ENCODE measurements at places on chromosomes 5 and 9.

DNA sequence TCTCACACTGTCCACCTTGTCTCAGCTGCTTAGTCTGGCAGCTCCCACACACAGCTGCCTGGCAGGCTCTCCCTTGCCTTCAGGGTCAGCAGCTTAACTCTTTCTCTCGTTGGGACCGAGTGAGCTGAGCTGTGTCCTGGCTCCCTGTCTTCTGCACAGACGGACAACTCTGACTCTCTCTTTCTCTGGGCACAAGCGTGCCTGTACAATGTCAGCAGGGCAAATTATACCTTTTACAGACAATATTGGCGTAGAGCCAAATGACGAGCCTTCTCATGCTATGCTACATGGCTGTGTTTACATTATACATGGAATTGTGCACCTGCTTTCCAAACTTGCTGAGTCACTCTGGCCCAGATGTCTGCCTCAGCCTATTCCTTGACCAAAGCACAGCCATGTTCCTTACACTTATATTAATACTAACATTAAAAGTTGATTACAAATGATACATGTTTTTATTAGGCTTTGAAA lies 188.6 kb downstream of the CYLC2 start:
- no peak for DNase-seq

DNA sequence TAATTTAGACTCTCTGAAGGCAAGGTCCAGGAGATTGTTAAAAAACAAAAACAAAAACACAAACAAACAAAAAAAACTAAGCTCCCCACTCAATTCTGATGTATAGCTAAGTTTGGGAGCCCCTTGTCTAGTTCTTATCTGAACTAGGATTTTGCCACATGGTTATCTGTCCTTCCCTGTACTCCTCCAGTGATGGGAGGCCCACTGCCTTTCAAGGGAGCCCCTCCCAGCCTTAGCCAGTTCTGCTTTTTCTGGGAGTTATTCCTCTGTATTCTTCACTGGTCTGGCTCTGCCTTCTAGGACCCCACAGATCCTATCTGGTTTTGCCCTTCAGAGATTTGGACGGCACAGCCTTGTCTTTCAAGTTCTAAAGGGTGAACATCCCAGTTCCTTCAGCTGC lies 2.1 kb upstream of the ALDH1B1 start:
- no peak for DNase-seq

DNA sequence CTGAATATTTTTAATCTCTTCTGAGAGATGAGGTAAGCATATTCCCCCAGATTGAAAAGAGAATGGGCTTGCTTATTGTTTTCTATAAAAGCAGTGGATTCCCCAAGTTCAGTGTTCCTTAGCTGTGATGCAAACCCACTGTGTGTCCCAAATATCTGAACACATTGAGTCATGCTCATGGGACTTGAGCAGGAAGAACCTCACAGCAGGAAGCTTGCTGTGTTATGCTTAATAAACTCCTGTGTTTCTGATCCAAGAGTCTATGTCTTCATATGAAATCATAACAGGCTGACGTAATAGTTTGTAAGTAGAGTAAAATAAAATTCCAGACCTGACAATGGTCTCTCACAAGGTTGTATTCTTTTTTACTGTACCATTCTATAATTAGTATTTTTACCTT lies 24.8 kb upstream of the LOX start:
- DNase-seq, result no peak

DNA sequence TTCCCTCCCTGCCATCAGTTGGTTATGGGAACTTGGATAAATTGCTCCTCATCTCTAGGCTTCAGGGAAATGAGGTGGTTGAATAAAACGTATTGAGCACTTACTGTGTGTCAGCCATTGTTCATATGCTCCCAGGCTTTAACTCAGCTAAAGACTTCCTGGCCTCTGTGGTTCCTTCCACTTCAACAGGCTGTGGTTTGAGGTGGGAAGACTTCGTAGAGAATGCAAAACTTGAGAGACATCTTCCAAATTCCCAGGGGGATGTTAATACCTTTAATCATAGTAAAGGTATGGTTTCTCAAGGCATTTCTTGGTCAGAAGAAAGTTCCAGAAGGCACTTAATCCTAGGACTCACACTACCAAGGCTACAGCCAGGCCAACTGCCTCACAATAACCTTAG lies 1.5 kb upstream of the GPX3 start:
- DNase-seq, result no peak

GRCh38 chr5:11514705-11515432 lies 389.4 kb downstream of the CTNND2 start:
- no peak for DNase-seq

DNA sequence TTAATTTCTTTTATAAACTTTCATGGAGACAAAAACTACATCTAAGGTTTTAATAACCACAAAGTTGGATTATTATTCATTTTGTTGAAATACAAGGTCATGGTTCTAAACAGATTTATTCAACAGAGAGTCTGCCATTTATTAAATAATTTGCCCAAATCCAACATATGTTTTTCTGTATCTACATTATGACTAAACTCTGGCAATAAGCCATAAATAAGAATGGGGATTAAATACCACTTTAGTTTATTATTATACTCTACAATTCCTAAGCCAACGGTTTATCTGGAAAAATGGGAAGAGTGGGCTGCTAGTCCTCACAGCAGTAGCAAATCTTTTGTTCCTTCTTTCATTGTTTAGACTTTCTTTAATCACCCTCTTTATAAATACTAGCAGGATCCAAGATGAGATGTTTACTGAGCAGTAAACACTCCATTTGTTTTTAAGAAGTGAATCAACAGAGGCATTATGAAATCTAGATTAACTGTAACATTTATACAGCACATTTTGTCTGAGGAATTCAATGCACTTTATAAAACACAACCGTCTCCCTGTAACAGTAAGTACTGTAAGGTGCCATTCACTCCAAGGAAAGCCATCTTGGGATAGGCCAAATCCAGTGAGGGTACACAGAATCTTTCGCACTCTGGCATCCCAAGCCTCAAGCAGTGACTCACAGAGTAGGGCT lies 89.7 kb downstream of the DROSHA start:
- DNase-seq, result no peak

DNA sequence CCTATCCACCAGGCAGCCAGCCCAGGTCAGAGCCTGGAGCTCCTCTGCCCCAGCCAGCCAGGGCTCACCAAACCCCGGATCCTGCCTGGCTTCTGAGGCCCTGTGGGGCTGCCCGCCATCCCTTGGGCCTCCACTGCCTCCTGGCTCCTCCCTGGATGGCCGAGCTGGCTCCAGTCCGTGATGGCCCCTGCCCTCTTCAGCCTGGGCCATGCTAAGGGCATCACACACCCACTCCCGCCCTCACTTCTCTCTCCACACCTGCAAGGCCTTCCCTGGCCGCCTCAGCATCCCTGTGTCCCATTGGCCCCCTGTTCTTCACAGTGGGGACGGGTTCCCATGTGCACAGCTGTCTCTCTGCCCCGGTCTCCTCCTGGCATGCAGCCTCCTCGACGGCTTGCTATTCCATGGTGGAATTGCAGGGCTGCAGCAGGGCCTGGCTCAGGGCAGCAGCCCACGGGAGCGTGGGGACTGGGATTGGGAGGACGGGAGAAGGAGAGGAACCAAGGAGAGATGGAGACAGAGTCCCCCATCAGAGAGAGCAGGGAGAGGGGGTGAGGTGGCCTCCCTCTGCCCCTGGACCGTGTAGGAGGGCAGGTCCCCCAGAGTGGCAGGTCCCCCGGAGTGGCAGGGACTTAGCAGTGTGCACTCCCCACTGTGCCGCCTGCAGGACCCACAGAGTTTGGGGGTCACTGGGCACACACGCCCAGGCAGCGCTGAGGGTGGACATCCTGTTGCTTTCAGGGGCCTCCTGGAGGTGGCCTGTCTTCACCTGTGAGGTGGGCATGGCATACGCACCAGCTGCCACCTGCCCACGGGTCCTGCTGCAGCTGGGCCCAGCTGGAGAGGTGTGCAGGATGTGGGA lies 16.7 kb upstream of the RNU6ATAC start:
- DNase-seq, result no peak

DNA sequence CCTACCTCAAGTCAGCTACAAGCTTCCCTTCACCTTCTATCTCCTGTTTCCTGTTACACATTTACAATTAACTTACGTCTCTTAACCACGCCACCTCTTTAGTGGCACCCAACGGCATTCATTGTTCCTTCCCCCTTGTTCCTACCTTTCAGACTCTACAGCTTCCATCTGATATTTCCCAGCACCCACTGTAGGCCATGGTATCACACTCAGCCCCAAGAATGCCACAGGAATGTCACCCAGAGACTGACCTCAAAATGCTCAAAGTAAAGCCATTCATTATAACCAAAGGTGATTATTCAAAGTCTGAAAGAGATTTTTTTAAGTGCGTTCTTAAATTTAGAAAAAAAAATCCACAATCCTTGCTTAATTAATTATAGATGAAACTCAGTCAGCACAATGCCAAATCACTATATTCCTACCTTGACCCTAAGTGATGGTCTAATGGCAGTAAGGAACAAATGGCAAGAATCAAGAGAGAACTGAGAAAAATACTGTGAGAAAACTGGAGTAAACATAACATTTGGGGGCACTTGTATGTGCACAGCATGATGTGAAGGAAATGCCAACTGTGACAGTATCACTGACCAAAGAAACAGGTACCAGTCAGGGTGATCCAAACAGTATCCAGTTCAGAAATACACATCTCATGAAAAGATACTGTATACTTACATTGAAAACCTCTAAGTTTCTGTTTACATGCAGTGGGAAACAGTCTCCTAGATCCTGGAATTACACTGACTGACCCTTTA lies 52.1 kb downstream of the CTNND2 start:
- DNase-seq, result no peak

DNA sequence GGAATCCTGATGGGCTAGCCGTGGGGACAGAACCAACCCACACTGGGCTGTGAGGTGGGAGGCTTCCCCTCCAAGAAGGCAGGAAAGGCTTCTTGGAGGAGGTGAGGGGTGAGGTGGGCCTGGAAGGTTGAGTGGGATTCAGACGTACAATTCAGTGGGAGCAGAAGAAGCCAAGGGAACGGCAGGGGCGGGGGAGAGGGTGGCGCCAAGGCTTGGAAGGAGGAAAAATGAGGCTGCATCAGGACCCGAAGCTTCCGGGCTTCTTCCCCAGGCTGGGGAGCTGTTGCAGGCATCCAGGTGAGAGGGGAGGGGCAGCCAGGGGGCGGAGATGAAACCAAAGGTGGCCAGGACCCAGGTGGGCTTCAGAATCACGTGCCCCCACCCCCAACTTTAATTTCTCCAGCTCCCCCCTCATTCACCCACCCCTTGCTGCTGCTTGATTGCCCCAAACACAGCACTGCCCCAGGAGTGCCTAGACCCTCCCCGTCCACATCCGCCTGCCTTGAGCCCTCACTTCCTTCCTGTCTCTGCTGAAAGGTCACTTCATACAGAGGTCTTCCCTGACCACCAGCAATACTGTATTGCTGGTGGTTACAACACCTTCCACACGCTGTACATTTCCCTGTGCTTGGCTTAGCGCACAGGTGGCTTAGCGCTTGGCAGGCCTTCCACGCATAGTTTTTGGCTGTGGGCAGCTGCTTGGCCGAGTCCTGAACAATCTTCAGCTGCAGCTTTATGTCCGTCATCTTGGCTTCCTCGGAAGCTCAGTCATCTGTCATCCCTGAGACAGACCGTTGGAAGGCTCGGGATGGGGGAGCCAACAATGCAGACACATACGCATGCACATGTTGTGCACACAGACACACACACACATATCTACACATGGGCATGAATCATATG lies 193.5 kb downstream of the RGS3 start:
- no peak for DNase-seq

DNA sequence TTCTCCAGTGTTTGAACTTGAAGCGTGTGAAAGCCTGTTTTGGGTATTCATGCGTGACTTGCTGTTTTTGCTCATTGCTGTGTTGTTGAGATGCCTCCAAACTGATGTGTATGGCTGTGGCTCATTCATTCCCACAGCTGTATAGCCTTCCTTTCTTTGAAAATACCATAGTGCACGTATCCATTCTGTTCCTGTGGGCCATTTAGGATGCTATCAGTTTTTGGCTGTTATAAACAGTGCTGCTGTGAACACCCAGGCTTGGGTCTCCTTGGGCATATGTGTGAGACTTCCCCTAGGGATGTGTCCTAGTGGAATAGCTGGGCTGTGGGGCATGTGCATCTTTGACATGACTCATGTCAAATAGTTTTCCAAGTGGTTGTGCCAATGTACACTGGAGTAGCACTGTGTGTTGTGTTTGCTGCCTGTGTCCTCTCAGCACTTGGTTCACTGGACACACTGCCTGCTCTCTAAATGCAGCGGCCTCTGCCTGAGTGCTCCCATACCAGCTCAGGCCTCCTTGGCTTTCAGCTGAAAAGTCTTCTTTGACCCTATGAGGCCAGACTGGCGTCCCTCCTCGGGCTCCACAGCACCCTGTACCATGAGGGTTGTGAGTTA lies 102.6 kb upstream of the TBC1D2 start:
- DNase-seq, result no peak

DNA sequence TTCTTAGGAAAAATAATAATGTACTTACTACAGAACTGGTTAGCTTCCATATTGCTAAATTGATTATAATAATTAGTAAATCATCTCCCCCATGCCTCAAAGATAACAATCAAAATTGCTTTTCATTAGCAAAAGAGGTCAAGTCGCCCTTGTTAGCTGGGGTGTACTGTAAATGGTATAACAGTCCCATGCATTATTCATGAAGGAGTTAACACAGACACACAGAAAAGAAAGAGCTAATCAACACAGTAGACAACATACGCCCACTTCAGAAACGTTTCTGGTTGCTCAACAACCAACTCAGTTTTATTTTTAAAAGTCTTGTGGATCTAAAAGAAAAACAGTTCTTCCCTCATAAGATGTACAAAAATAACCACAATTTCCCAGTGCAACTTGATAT lies 100.2 kb downstream of the MPDZ start:
- DNase-seq, result no peak

- no peak for DNase-seq
Measured at GRCh38 chr9:137161558-137162486, 8.0 kb downstream of the LRRC26 start.

DNA sequence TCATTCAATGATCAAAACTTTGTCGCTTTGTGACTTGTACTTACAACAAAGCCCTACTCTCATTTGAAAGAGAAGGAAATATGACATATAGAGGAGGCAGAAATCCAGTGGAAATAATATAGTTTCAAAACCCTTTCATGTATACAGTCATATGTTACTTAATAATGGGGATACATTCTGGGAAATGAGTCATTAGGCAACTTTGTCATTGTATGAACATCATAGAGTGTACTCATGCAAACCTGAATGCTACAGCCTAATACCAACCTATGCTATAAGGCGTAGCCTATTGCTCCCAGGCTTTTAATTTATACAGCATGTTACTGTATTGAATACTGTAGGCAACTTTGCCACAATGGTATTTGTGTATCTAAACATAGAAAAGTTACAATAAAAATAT lies 69.0 kb upstream of the SMC2 start:
- DNase-seq, result no peak

DNA sequence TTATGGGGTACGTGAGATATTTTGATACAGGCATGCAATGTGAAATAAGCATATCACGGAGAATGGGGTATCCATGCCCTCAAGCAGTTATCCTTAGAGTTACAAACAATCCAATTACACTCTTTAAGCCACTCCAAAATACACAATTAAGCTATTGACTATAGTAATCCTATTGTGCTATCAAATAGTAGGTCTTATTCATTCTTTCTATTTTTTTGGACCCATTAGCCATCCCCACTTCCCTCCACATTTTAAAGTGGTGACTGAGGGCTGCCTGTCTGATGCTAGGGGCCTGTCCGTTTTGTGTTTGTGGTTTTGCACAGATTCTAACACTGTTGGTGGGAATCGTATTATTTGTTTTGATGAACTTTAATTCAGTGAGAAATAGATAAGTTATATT lies 129.7 kb upstream of the DHFR start:
- no peak for DNase-seq
